Right lung (tissue), 10 donors: ENCODE measurements at places on chromosomes 12 and 14. TPM values are rescaled to one million over a fixed set of nuclear protein-coding genes. Genes with fewer than 3 reads are reported as not detected.

The PTCSC3 gene
- polyA plus RNA-seq: 2.6 TPM

The CLEC2A gene
- not detected for polyA plus RNA-seq

The IRAK3 gene
- polyA plus RNA-seq: 46.7 TPM

The CORO1C gene
- 77.6 TPM for polyA plus RNA-seq

The NRXN3 gene
- polyA plus RNA-seq: 1.4 TPM

The KLRC3 gene
- polyA plus RNA-seq: 0.59 TPM

The SMCO3 gene
- 0.42 TPM for polyA plus RNA-seq

The ANKRD33 gene
- 0.05 TPM for polyA plus RNA-seq

The AQP6 gene
- polyA plus RNA-seq: 0.29 TPM

The CRIP1 gene
- polyA plus RNA-seq: 140 TPM

The TMPRSS12 gene
- polyA plus RNA-seq: not detected

The C12orf60 gene
- polyA plus RNA-seq: 4.1 TPM

The RIN3 gene
- 11.3 TPM for polyA plus RNA-seq

The FSCB gene
- polyA plus RNA-seq: not detected

The RERGL gene
- polyA plus RNA-seq: 0.39 TPM

The RNF41 gene
- 38.3 TPM for polyA plus RNA-seq

The KCNC2 gene
- 0.13 TPM for polyA plus RNA-seq

The KRT77 gene
- polyA plus RNA-seq: not detected

The GNB3 gene
- 6.3 TPM for polyA plus RNA-seq

The LPAR5 gene
- polyA plus RNA-seq: 1.3 TPM

The RHEBL1 gene
- 2.7 TPM for polyA plus RNA-seq

The CABP1 gene
- polyA plus RNA-seq: 1.4 TPM

The MFAP5 gene
- 0.84 TPM for polyA plus RNA-seq

The SERPINA10 gene
- 0.05 TPM for polyA plus RNA-seq

The RFLNA gene
- 3.0 TPM for polyA plus RNA-seq

The IL31 gene
- polyA plus RNA-seq: not detected

The BEST3 gene
- 0.22 TPM for polyA plus RNA-seq

The KLHDC1 gene
- polyA plus RNA-seq: 7.5 TPM

The PDZRN4 gene
- polyA plus RNA-seq: 0.57 TPM

The AP1G2 gene
- 71.0 TPM for polyA plus RNA-seq

The OTUB2 gene
- 3.9 TPM for polyA plus RNA-seq

The SLC7A7 gene
- 9.7 TPM for polyA plus RNA-seq

The FGD6 gene
- 16.1 TPM for polyA plus RNA-seq

The SDR9C7 gene
- 0.10 TPM for polyA plus RNA-seq

The EVL gene
- 169 TPM for polyA plus RNA-seq

The KCNA1 gene
- polyA plus RNA-seq: not detected

The ACOT6 gene
- not detected for polyA plus RNA-seq

The AQP2 gene
- polyA plus RNA-seq: 0.11 TPM

The POTEG gene
- 0.12 TPM for polyA plus RNA-seq

The DTD2 gene
- polyA plus RNA-seq: 20.1 TPM
